ENCODE measurements at places on chromosomes 13 and 19.
A peak's percentile ranks its signal among the peaks of the same experiment; 100 is the strongest.

- DNase-seq: no peak
These were observed 27.3 kb upstream of the LDLR start for GRCh38 chr19:11061952-11062351.

DNA sequence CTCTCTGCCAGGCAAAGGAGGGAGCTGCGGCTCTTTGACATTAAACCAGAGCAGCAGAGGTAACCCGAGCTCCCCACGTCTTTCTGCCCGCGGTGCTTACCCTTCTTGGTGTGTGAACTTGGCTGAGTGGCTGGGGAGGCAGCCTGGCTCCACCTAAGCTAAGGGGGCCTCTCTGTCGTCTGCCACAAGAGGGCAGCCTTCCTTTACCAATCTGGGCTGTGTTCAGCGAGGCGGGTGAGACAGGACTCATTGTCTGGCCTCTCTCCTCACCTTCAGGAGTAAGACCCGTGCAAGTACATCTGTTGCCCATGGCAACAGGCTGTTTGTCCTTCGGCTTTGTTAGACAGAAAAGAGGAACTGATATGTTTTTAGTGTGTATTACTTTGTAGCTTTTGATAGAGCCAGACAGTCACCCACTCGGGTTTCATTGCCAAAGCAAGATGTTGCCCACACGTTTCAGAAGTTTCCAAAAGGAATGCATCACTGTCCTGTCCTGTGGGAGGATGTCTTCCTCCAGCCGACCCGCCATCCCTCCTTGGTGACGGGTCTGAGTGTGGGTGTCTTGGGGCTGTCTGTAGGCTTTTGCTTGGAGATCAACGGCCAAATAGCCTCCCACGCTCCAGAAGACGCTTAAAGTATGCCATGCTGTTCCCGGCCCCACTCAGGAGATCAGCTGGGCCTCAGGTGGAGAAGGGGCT is 4.6 kb downstream of the POP4 start:
- peak; percentile 46 for DNase-seq

GRCh38 chr19:6068711-6069110 is 41.6 kb downstream of the RFX2 start:
- no peak for DNase-seq

GRCh38 chr19:51807111-51807701 is 12.2 kb downstream of the FPR3 start:
- no peak for DNase-seq

DNA sequence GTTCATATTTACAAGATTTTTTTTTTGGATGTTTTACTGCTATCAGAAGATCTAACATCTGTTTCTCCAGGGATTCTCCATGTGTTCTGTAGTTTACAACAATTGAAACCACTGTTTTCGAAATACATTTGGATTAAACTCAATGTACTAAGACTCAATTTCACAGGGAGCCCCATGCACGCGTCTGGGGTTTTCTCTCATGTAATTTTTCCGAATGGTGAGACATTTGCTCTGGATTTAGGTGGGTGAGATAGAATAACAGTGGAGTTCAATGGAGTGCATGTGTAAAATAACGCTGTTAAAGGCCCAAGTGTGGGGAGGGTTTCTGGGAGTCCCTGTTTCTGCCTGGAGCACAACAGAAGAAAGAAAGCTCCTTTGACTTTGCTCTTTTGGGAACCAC is 330.3 kb downstream of the TSHZ3 start:
- DNase-seq: no peak

GRCh38 chr13:60351855-60352615 is 45.0 kb upstream of the TDRD3 start:
- DNase-seq: no peak

Data from T1000 (cell line).